ENCODE measurements at places on chromosomes 11 and 22.

GRCh38 chr11:117822074-117823033 is 2.2 kb downstream of the FXYD2 start:
- DNase-seq = peak; percentile 60

- no peak for DNase-seq
Observed at GRCh38 chr11:45906096-45906682, 882 bp downstream of the FREY1 start.

- DNase-seq = no peak
Observed at GRCh38 chr11:77525455-77526091, 51.7 kb upstream of the PAK1 start.

- no peak for DNase-seq
Observed at GRCh38 chr11:99383648-99384245, 363.0 kb downstream of the CNTN5 start.

DNA sequence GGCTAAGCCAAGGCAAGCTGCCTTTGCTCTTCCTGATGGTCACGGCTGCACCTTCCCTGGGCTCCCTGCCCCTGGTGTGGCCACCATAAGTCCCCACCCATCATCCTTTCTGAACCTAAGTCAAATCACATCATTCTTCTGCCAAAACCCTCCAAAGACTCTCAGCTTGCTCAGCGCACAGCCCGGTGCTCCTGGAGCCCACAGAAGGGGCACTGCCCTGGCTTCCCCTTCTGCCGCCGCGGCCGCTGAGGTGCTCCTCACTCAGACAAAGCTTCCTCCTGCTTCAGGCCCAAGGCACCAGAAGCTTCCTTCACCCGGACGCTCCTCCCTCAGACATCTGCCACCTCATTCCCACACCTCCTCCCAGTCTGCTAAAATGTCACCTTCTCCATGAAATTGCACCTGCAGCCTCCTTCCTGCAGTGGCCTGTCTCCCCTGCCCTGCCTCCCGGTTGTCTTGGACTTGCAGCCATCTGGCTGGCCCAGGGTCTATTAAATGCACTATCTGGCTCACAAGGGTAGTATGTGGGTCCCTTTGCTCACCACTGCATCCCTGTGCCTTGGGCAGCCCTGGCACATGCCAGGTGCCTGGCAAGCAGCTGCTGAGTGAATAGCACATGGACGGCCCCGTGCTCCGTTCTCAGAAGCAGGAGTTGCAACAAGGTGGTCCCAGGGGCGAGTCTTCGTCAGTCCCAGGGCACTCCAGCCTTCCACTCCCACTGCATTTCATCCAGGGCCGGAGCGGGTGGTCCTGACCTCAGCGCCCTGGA is 108.2 kb downstream of the WNT7B start:
- DNase-seq = no peak

- no peak for DNase-seq
Observed at GRCh38 chr11:3964056-3964455, 108.6 kb downstream of the STIM1 start.

DNA sequence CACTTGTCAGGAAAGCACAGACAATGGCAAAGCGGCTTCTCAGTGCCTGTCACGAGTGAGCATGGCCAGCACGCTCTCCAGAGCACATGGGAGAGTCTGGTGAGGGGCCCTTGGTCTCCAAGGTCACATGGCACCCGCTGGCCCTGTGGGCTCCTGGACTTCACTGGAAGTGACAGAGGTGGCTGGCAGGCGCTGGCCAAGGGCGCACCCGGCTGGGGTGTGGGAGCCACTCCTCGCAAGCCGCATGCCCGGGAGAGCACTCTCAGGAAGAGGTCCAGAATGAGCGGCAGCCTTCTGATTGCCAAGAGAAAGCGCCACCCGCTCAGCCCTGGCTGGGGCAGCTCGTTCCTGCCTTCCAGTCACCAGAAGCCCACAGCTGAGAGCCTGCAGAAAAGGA is 17.1 kb upstream of the MOB2 start:
- DNase-seq = no peak

DNA sequence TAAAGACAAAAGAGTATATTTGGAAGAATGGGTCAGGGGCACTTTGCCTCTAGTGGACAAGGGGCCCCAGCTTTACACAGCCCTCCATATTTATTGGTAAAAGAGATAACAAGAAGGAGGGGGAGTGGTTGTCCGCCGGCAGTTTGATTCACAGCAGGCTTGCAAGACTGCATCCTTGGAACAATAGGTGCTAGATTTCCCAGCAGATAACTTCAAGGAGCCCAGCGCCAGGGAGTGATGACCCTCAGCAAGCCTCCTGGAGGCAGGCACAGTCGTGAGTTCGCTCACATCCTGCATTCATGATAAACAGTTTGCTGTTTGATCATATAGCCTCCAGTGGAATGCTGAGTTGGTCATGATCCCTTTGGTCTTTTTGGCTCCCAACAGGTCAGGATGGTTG is 67.8 kb upstream of the INCENP start:
- no peak for DNase-seq

GRCh38 chr11:118058311-118059245 is 18.3 kb upstream of the TMPRSS4 start:
- DNase-seq = peak; percentile 74

GRCh38 chr11:128575961-128576350 is 11.4 kb downstream of the ETS1 start:
- DNase-seq = peak; percentile 70

DNA sequence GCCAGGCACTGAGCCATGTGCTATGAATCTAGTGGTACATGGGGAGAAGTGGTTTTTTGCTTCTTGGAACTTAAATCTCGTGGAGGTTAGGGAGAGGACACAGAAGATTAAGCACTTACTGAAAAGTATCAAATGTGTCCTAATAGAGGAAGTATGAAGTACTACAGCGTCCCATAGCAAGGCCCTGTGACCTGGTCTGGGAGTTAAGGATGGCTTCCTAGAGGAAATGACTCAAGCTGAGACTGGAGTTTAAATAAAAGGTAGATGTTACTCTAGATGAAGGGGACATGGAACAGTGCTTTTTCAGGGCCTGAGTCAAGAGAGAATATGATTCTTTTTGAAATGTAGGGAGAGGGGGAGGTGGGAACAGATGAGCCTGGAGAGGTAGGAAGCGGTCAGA is 202.9 kb downstream of the GRIK4 start:
- no peak for DNase-seq

DNA sequence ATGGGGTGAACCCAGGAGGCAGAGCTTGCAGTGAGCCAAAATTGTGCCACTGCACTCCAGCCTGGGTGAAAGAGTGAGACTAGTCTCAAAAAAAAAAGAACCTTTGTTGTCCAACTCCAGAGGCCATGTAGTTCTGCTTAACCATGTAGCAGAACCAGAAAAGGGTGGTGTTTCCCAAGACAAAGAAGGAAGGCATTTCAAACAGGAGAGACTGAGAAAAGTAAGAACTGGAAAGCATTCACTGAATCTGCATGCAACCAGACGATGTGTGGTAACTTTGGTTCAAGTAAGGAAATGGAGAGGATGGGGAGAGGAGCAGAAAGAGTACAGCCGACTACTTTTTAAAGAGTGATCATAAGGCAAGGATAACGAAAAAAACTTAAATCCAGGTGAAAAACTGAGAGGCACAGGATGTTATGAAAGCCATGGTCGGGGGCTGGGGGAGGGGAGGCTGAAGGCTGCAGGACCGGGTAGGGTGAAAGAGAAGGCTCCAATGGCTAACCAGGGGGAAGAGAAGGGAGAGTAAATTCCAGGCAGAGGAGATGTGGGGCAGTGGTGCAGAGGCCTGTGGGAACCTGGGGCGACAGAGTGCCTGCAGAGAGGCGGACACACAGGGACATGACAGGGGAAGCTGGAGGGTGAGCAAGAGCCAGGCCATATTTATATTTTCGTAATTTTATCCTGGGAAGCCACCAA is 48.8 kb downstream of the MAPK1 start:
- peak; percentile 72 for DNase-seq

DNA sequence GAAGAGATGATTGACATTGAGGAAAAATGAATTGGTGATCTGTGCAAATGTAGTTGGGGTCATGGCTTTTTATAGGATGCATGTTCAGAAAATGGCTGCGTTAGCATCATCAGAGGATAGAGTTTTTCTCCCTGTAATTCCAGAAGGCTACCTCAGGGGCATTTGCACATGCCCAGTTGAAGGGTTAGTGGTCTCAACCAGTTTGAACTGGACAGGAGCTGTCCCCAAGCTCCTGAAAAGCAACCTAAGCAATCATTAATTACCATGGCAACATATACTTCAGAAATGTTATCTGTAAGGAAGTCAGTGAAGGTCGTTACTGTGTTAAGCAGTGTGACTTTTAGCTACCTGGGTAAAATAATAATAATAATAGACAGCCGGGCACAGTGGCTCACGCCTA is 29.3 kb downstream of the TUG1 start:
- no peak for DNase-seq

DNA sequence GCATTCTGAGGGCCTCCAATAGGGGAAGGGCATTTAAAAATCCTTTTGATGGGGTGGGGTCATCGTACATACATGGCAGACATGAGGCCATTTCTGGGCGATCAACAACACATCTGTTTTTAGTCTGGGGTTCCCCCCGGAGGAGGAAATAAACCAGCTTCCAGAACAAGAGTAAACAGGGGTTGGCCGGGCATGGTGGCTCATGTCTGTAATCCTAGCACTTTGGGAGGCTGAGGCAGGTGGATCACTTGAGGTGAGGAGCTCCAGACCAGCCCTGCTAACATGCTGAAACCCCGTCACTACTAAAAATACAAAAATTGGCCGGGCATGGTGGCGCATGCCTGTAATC is 12.0 kb downstream of the PRSS23 start:
- no peak for DNase-seq

DNA sequence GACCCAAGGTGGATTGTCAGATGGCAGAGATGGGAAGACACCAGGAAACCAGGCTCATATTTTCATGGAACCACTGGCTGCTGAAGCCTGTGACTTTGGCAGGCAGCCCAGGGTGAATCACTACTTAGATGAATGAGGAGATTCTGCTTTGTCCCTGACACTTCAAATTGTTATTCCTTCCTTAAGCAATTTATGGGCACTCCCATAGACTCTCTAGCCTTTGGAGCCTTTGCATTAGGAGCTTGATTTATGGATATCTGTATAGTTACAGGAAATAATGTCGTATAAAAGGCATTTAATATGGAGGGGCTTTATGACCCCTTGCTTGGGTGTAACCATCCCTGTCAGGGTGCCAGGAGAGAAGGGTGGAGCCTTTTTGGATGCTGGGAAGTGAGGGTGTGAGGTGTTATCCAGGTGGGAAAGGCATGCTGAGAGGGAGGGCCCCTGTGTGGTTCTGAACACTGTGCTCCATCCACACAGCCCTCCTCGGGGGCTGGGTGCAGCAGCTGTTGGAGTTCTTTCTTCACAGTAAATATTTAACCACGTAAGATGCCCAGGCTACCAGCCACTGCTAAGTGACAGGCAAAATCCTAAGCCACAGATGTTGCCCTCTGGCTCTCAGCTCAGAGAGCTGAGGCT is 35.3 kb downstream of the IL18 start:
- DNase-seq = peak; percentile 62

DNA sequence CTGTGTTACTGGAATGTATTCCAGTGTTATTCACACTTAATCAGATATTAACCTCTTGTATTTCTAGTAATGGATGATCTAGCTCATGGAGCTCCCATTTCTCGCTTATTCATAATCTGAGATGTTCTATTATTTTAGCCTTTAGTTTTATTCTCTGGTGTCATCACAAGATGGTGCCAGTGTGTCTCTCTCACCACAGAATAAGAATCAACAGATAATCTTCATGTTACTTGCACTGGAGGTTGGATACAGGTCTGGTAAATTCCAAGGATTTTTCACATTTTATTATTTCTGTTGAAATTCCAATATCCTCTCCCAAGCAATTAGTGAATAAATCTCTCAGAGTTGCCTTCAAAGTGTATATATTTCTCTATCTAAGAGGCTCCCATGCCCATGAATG is 74.6 kb downstream of the CASP12 start:
- no peak for DNase-seq
